ENCODE measurements at places on chromosomes 6 and 20.

DNA sequence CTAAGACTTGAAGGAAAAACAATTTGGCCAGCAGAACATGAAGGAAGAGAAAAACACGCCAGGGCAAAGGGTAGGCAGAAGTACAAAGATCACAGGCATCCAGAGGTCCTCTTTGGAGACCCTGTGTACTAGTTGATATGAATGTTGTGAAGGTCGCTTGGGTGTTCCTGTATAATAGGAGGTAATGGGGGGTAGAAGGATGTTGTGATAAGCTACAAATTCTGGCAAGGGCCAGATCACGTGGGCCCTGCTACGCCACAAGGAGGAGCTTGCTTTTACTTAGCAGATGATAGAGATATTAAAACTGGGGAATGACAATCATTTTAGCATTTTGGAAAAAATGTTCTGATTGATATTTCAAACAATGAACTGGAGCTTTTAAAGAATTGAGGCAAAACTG, 878 bp upstream of the HLA-DMA start:
- DNase-seq: no peak

DNA sequence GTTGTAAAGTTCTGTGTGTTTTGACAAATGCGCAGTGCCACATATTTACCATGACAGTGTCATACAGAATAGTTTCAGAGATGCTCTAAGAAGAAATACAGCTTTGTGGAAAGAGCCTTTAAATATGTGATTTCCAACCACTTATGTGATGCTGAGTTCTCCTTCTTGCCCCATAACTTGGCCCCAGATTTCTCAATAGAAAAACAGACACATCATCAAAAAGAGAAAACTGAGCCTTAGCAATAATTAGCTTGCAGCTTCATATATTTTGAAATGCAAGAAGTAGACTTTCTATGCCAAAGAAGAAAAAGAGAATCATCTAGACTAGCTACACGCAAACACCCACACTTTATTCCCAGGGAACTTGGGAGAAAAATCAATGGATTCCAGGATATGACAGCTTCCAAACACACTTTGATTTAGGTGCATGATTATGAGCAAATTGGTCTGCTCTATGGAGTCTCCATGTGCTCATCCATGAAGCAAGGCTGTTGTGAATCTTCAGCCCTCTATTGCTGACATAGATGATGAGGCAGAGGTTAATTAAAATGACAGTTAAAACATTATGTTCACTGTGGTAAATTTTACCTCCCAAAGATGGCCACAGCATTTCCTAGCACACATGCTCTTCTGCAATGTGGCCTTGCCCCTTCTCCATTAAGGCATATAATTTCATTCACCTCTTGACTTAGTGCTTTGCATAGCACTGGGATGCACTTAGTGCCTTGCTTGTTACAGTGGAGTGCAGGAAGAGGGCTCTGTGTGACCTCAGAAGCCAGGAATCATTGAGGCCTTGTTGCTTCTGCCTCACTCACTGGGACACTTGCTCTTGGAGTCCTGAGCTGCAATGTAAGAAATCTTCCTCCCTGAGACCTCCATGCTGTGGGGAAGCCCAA, 174.6 kb downstream of the SYNDIG1 start:
- DNase-seq: no peak

GRCh38 chr20:2892376-2892775, 19.1 kb downstream of the PTPRA start:
- no peak for DNase-seq

DNA sequence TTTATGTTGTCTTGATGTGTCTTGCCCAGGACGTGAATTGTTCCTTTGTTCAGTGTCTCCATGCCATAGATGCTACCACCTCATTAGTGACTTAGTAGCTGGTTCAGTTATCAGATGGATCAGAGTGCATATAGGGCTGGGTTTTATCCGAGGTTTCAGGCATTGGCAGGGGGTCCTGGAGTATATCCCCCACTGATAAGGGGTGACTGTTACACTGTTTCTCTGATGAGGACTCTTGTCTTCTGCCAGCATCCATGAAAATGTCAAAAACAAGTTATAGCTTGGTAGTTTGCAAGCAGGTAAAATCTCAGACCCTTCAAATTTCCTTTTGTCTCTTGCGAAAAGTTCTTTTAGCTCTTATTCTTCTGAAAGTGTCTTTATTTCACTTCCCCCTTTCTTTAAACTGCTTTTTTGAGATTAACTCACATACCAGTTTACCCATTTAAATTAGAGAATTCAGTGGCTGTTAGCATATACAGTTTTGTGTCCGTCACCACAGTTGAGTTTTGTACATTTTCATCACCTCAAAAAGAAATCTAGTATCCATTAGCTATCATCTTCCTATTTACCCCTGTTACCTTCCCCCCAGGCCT, 109.2 kb downstream of the CDYL start:
- no peak for DNase-seq

DNA sequence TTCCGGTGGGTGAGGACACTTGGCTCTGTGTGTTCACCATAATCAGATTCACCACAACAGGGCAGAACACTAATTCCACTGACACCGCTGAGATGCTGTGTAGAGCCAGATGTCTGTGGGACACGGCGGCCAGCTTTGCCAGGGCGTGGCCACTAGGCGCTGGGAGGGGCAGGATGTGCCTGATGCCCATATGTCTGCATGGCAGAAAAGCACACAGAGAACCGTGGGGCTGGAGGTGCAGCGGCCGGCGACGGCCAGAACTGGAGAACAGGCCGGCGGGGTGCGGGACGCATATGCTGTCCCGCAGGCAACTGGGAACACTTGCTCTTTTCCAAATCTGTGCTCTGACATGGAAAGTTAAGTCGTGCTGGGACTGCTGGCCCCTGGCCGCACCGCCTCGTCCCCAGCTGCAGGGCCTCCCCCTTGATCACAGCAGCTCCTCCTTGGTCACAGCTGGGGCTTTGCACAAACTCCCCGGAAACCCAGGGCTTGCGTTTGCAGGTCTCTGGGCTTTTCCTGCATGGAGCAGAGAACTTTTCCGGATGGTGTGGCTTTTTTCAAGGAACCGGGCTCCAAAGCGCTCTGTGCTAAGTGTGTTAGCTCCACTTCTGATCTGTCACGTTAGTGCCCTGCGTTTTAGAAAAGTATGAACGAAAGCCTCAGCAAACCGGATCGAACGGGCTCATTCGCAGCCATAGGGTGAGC, 31.1 kb downstream of the NTSR1 start:
- DNase-seq: peak; percentile 20

DNA sequence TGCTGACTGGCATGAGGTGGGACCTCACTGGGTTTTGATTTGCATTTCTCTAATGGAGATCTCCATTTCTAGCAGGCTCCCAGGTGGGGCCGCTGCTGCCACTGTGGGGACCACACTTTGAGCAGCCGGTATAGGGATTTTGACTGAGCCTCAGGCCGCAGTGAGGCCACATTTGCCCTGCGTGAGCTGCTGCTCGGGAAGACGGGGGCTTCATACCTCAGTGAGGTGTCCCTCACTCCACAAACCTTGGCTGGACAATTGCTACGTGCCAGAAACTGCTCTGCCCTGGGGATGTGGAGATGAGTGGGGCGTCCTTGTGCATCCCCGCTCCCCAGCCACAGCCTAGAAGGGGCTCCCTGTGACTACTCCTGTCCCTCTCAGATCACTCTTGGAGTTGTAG, 134.3 kb downstream of the ANKRD60 start:
- no peak for DNase-seq

GRCh38 chr6:89729818-89730217, 89.8 kb downstream of the MDN1 start:
- no peak for DNase-seq

DNA sequence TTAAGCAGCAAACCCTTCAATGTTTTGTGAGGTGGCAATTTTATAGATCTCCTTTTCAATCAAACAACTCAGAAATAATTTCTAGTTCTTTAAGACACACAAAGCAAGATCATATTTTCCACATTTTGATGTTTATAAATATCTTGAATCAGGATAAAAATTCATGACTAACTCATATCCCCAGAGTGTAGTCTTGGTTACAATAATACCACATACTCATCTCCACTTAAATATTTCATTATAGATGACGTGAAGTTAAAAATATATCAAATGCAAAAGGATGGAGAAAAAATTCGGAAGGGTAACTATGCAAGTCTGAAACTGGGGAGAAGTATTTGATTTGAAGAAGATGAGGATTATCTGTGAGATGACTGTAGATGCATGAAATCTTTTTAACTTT, 59.8 kb upstream of the HIVEP1 start:
- no peak for DNase-seq

- no peak for DNase-seq
Measured at GRCh38 chr6:143745166-143746133, 67.7 kb downstream of the PHACTR2 start.

DNA sequence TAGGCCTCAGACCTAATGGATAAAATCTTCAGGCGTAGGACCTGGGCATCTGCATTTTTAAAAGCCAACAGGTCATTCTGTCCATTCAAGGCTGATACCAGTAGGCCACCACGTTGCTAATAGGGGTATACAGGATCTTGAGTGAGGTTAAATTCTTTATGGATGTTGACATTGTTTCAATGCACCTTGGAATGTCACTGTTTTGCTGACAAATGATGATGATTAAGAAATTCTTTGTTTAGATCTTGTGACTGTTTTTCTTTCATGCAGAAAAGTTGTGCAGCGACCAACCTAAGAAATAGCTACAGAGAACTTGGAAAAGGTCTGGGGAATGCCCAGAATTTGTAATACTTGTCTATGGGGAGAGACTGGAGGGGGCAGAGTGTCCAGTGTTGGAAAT, 101.1 kb upstream of the CLDN20 start:
- no peak for DNase-seq

- no peak for DNase-seq
Measured at GRCh38 chr6:84432619-84433018, 205.2 kb upstream of the CEP162 start.

All from stimulated activated naive CD4-positive, alpha-beta T cell treated with Interleukin-2 at 50 U/mL for 16 hours (primary cell).